Esophagus mucosa (tissue), 1 donor: ENCODE measurements at places on chromosomes 6 and 20.

GRCh38 chr20:47713163-47713562 lies 72.1 kb downstream of the SULF2 start:
- no peak for ATAC-seq

GRCh38 chr6:153898360-153899059 lies 140.5 kb upstream of the OPRM1 start:
- ATAC-seq: no peak

DNA sequence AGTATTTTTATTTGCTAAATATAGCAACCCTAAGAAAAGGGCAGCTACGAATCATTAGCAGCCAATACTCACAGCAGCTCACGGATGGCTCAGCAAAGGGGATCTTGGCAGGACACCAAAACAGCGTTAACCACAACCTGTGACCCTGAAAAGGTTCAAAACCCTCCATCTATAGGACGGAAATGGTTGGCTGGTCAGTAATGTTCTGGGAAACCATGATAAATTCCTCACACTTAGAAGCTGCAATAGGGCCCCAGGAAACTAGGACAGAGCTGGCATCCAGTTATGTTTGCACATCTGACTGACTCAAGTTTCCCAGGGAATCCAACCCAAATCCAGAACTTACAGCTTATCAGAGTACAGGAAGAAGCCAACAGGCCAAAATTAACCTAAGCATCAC lies 30.9 kb upstream of the PTPRT start:
- no peak for ATAC-seq

- ATAC-seq: peak; percentile 90
These were observed 10.3 kb downstream of the KIF25 start for GRCh38 chr6:168007592-168008338.

DNA sequence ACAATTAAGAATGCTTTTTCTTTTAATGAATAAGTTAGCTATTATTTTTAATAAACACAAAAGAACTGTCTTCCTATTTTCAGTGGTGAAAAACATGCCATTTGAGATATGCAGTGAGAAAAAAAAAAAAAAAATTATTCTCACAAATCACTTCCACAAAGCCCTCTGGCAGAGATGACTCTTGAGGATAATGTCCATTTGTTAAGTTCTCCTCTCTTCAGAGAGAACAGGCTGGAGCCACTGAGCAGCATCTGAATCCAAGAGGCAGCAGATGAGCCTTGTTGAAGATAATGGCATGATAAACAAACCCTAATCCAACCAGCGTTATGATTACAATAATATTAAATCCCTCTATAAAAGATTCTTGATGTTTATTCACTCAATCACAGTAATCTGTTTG lies 105.0 kb downstream of the PTPRK start:
- no peak for ATAC-seq

DNA sequence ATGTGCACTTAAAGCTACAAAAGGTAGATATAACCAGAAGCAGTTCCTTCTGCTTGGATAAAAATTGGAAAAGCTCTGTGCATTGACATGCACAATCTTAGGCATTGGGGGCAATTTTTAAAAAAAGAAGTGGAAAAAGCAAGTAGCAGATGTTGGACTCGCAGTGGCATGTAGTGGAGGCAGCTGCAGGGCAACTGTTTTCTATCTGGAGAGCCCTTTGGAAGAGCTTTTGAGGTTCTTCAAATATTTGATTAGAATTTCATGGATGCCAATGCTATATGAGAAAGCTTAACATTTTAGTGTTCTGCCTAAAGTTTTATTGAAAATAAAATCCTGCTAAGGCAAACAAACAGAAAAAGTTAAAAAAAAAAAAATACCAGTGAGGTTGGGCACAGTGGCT lies 388.3 kb upstream of the RNF217 start:
- no peak for ATAC-seq

- no peak for ATAC-seq
These were observed 91.6 kb downstream of the RAMACL start for GRCh38 chr6:166494757-166495486.

GRCh38 chr6:30903236-30903635 lies 4.8 kb upstream of the GTF2H4 start:
- no peak for ATAC-seq
